ENCODE measurements at places on chromosomes 12 and 14. TPM values are rescaled to one million over a fixed set of nuclear protein-coding genes. Genes with fewer than 3 reads are reported as not detected.
A peak's percentile ranks its signal among the peaks of the same experiment; 100 is the strongest.

FAR2 gene
- total RNA-seq = not detected

NTS gene
- not detected for total RNA-seq

HPD gene
- total RNA-seq = not detected

DNA sequence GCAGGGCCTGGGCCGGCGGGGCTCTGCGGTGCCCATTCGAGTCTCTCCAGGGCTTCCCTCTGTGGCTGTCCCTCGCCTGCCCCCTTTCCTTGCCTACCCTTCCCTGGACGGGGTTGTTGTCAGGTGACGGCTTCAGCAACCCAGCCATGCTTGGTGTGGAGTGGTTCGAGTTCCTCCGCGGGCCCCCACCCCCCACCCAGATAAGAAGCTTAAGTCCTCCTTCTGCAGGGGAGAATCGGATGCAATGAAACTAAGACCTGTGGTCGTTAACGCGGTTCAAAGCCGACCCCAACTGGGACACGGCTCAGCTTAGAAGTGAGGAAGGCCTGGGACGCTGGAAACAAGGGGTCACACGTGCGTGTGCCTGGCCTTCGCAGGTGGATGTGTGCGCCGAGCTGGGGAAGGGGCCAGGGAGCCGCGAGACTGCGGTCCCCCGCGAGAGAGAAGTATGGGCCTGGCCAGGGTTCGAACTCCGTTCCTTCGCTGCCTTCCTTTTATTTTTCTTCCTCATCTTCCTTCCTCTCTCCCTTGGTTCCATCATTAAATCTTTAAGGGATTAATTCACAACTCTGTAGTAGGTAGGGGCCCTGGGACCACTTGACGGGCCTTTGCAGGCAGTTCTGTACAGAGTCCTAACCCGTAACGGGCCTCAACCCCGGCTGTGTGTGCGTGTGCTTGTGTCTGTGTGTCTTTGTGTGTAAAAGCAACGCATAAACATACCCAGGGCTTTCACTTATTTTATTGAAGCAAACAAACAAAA, 3.5 kb downstream of the TTC6 start:
- no peaks in the 10 kb centered on the region for H3K36me3 ChIP-seq
- DNase-seq = no peak

DNA sequence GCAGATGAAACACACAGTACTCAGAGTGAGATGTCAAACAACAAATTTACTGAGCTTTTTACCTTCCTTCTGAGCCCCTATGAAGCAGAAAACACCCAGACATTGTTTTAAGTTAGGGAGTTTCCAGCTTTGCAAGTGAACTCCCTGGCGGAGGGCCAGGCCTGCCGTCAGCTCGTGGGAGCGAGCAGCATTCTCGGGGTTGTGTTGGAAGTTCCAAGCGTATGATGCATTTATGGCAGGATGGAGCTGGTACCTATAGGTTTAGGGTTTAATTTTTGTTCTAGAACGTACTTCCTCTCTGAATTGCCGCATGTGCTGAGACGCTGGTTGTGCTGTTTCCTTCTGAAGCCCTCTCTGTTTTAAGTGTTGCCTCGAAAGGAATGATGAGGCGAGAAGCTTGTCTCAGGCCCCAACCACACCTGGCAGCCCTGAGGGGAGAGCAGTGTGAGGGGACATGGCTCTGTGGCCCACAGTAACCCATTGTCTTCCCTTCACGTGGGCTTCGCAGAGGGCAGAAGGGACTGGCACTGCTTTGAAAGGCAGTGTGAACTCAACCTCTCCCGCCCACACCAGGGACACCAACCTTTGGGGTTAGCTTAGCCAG, 76.6 kb downstream of the SSPN start:
- peaks cover 36% of the 10 kb centered on the region for H3K4me1 ChIP-seq
- no peaks in the 10 kb centered on the region for H3K27me3 ChIP-seq

DNA sequence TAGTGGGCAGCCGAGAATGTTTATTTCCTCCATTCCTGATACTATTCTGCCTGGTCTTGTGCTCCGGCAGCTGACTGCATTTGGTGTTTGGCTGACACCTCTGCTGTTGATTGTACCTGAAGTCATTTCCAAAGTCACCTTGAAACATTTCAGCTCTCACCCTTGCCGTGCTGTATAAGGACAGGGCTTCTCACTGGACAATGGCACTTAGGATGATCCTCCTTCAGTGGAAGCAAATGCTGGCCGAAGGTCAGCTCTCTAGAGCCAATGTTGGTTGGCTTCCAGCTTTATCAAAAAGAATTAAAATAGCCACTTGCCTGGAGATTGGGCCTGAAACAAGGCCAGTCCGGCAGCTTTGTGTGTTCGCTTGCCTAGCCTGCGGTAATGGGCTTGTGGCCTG, 44.0 kb downstream of the ACACB start:
- H3K27me3 ChIP-seq = no peaks in the 10 kb centered on the region
- H3K27ac ChIP-seq = no peak overlapping the region
- peaks cover 11% of the 10 kb centered on the region for H3K4me1 ChIP-seq
- DNase-seq = no peak
- H3K36me3 ChIP-seq = peaks cover 3% of the 10 kb centered on the region
- no peak overlapping the region for H3K4me3 ChIP-seq

DNA sequence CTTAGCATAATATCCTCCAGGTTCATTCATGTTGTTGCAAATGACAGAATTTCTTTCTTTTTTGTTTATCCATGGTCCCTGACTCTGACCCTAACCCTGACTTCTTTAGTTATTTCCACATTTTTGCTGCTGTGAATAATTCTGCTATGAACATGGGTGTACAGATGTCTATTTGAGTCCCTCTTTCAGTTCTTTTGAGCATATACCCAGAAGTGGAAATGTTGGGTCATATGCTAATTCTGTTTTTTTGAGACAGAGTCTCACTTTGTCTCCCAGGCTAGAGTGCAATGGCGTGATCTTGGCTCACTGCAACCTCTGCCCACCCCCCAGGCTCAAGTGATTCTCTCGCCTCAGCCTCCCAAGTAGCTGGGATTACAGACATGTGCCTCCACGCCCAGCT, 33.1 kb downstream of the KNTC1 start:
- H3K27me3 ChIP-seq = no peaks in the 10 kb centered on the region
- DNase-seq = no peak
- peak overlapping the region; percentile 64 for H3K27ac ChIP-seq
- peaks cover 19% of the 10 kb centered on the region for H3K4me1 ChIP-seq
- peak overlapping the region; percentile 36 for H3K4me3 ChIP-seq
